ENCODE measurements at places on chromosomes 7 and 10.

DNA sequence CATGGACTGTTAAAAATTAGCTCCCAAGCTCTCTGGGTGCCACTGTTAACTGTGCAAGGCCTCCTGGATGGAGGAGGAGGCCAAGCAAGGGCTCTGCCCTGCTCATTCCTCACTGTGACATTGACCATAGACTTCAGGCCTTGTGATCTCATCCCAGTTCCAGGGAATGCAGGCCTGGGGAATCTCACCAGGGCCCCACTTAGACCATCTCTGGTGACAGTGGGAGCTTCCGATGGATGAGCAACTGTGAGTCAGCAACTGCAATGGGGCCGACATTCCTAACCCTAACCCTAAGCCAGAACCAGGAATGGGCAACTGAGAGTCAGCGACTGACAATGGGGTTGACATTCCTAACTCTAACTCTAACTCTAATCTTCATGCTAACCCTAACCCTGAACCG is 50.4 kb upstream of the MSMB start:
- DNase-seq, result no peak

GRCh38 chr7:103856929-103857328 is 132.5 kb downstream of the RELN start:
- no peak for DNase-seq

GRCh38 chr7:132939495-132939894 is 142.4 kb downstream of the CHCHD3 start:
- DNase-seq, result no peak

GRCh38 chr7:81624021-81624592 is 145.7 kb downstream of the HGF start:
- DNase-seq, result no peak

DNA sequence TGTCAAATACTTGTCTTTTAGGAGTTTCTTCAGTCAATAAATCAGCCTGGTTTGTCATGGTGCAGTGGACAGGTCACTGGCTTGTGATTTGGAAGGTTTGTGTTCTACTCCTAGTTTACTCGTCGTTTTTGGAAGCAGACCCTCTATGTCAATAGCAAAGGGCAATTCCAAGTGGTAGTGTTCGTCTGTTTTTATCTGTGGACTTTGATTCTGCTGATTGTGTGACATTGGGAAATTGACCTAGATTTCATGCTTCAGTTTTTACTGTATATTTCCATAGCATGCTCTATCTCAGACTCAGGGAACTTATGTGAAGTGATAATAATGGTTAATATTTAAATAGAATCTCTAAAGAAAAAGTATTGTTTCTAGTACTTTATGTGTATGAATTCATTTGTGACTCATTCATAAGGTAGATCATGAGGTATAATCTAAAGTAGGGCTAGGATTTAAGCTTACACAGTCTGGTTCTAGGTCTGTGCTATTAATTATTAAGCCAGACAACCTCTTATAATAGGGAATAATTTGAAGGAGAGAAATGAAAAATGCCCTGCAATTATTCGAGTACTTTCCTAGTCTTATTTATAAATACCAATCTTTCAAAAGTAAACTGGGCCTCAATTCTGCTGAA is 198.1 kb downstream of the REEP3 start:
- DNase-seq, result no peak

GRCh38 chr10:45425621-45426563 is 51.9 kb downstream of the ALOX5 start:
- no peak for DNase-seq

DNA sequence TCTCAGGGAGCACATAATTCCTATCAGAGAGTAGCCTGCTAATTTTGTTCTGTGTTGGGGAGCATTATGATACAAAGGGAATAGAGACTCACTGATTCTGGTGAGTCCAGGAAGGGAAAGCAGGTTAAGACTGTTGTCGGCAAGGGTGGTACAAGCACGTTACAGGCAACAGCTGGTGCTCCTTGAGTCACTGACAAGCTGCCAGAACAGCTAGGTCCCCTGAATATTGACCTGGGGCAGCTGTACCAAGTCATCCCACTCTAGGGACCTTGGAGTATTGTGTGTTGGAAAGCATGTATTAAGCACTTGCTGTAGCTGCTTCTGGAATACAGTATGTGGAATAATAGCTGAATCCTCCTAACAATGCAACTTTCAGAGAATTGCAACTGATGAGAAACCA is 37.0 kb upstream of the GLCCI1 start:
- DNase-seq, result no peak
